ENCODE measurements at places on chromosomes 6 and 20.
A peak's percentile ranks its signal among the peaks of the same experiment; 100 is the strongest.

DNA sequence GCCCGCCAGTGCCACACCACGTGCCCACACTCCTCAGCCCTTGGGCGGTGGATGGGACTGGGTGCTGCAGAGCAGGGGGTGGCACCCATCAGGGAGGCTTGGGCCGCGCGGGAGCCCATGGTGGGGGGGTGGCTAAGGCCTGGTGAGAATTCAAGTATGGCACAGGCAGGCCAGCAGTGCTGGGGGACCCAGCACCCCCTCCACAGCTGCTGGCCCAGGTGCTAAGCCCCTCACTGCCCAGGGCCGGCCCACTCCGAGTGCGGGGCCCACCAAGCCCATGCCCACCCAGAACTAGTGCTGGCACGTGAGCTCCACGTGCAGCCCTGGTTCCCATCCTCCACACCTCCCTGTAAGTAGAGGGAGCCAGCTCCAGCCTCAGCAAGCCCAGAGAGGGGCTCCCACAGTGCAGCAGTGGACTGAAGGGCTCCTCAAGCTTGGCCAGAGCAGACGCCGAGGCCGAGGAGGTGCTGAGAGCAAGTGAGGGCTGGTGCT is 1091.1 kb upstream of the GJE1 start:
- DNase-seq, result no peak

DNA sequence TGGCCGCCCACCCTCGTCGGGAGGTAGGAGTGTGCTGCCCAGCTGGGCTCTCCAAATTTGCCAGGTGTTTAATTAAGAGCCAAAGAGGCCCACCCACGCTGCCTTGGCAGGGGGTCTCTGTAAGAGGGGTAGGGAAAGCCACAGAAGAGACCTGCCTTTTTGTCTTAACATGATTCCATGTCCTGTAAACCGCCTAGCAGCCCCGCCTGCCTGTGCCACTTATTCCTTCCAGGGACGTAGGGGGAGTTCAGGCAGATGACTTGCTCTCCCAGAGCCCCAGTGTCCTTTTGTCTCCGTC is 2.1 kb downstream of the FAM210B start:
- no peak for DNase-seq

- DNase-seq, result peak; percentile 47
Measured at GRCh38 chr6:26056583-26057350, 30.5 kb upstream of the HFE start.

- DNase-seq, result no peak
Measured at GRCh38 chr6:141210901-141211300, 921.8 kb upstream of the GJE1 start.

GRCh38 chr20:1469925-1470571 is 3.4 kb upstream of the NSFL1C start:
- peak; percentile 71 for DNase-seq

DNA sequence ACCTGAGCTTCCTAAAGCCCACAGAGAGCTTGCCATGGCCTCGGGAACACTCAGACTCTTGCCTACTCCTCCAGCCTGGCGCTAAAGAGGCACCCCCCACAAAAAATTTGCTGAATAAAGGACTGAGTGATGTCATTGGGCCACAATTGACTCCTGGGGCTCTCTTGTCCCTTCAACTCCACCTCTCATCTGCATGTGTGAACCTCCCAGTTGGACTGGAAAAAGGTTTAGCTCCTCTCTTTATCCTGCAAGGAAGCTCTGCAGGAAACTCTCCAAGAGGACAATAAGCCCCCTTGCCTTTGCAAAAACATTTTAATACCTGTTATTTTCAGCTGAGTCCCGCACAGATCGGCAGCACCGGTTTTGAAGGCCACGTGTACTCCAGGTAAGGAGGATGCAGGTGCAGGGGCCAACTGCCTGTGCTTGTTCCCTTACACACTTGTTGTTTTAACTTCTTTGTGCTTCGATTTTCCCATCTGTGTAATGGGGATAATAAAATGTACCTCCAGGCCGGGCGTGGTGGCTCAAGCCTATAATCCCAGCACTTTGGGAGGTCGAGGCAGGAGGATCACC is 107.3 kb downstream of the TFAP2C start:
- no peak for DNase-seq

- DNase-seq, result no peak
Measured at GRCh38 chr6:137850816-137851602, 16.1 kb upstream of the TNFAIP3 start.

GRCh38 chr20:50659975-50660670 is 31.2 kb downstream of the RIPOR3 start:
- no peak for DNase-seq

- no peak for DNase-seq
Measured at GRCh38 chr6:149267072-149267471, 50.4 kb upstream of the TAB2 start.

GRCh38 chr6:155528335-155528734 is 72.7 kb upstream of the NOX3 start:
- DNase-seq, result no peak

DNA sequence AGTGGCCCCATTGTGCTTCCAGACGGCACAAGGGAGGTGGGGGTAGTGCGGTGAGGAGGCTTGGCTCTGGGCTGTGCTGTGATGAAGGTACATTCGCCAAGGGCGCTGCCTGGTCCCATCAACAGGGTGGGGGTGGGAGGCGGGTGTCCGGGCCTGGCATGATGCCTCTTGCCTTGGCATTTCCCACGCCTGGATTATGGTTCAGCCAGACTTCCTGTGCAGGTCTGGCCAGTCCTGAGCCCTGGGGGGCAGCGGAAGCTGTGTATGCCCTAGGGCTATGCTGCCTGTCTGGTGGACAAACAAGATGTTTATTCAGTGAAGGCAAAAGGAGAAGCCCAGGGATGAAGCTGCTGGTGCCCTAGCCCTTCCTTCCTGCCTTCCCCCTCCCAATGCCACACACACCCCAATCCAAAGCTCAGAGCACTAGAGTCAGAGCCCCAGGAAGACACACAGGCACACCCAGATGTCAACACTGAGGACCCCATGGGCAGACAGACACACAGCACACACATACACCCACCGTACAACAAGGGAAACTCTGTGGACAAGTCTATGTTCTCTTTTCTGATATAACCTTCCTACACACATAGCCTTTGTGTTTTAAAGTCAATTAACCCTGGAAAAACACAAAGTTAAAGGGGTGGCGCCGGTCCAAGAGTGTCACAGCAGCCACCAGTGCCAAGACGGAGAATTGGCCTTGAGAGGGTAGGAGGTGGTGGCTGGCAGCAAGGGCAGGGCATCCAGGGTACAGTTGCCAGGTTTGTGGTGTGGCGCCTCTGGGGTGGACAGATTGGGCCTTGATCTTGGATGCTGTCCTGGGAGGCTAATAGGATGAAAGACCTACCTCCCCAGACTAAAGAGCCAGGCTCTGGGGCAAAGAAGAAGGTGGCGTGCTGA is 54.7 kb upstream of the SAYSD1 start:
- DNase-seq, result no peak

DNA sequence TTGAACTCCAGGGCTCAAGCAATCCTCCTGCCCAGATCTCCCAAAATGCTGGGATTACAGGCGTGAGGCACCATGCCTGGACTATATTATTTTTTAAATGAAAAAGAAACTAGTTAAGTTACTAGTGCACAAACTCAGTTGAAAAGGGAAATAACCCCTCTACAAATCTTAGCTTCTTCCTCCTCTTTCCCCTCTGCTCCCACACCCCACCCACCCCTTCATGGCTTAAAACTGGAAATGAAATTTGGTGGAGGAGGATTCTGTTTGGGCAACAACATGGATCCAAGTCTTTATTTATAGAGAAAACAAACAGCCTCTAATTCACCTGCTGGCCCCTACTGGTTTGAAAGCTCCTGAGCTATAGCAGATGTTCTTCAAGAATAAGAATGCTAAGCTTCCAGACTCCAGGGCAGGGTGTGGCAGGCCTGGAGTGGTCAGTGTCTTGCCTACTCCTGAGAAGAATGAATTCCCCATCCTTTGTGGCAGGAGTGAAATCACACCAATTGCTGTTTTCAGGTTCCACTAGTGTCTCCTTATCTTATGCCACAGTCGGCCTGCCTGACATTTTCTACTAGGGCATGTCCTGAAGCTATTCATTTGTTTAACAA is 73.5 kb downstream of the ZFP64 start:
- no peak for DNase-seq

- DNase-seq, result no peak
Measured at GRCh38 chr6:155419161-155419560, 36.5 kb downstream of the NOX3 start.

DNA sequence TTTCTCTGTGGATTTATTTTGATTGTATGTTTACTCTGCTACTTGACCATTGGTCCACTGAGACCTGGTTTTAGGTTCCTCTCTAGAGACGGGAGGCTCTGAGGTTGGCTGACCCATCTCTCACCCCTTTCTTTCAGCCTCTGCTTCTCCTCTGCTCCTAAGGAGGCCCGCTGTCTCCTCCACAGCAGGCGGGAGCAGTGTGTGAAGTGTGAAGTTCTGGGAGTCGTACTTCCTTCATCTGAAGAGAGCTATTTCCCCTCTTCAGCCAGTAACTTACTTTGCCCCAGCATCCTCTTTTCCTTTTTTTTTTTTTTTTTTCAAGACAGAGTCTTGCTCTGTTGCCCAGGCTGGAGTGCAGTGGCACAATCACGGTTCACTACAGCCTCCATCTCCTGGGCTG is 21.1 kb downstream of the PDRG1 start:
- no peak for DNase-seq

DNA sequence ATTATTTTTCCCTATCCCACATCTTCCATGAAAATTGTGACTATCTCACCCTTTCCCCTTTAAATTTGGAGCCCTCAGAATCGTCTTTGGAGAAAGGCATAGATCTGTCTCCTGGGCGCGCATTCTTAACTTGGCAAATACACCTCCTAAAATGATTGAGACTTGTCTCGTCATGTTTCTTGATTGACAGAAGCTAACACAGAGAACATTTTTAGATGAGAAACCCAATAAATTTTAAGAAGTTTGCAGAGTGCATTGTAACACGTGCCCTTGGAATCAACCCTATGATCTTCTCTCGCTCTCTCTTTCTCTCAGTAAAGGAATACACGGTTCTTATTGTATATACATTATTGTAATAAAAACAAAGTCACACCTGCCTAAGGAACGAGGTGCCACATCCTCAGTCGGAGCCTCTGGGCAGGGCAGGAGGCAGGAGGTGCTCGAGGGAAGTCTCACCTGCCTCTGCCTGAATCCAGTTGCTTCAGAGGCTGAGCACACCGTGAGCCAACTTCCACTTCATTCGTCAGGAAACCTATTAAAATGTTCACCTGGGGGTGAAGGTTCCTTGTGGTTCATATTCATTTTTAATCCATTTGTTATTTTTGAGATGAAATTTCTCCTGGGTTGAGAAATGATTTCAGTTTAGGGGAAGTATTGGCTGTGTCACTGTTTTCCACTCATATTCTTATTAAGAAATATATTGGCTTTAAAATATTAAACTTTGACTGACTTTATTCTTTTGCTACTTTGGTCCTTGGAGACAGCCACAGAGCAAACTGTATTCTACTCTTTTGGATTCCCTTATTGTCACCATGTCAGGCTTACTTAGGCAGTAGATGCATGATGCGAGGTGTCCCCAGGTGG is 90.5 kb upstream of the THBS2 start:
- no peak for DNase-seq

DNA sequence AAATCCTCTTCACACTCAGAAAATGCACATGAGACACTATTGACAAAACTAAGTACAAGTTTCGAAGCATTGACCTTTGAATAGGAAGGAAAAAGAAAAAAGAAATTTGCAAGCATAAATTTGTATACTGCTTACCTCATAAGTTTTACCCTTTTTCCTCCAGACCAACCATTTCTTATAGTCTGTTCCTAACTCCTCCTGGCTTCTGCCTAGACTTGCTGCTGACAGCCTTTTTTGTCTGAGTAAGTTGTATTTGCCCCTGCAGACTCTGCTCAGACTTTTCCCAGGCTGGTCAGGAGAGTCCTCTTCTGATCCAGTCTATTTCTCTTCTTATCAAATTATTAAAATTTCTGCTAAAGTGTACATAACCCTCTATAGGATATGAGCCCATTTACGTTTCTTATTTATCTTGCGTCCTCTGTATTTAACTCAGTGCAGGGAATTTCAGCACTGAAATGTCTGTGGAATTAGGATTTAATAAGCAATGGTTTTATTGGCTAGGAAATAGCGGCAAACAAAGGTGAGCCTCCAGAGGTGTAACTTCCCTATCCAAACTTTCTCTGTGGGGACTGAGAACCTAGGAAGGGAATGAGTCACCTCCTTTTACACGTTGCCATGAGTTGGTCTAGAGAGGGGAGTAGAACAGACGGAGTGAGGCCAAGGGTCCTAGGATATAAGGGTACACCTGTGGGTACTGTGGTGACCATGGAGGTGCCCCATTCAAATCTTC is 207.1 kb upstream of the MARCKS start:
- DNase-seq, result no peak

GRCh38 chr6:103122766-103123601 is 1729.5 kb downstream of the GRIK2 start:
- DNase-seq, result peak; percentile 10

GRCh38 chr6:32472781-32473375 is 33.2 kb downstream of the HLA-DRA start:
- DNase-seq, result no peak

- no peak for DNase-seq
Measured at GRCh38 chr6:3751077-3751729, at the start of gene PXDC1. Gene PXDC1, minus strand, starts transcription at chr6:3751713. Its CDS starts 182 bp downstream, at chr6:3751531.

GRCh38 chr6:64256483-64256882 is 620.9 kb downstream of the PHF3 start:
- no peak for DNase-seq

All from urinary bladder (tissue), 4 donors.